ENCODE measurements at places on chromosomes 6 and 20. TPM values are rescaled to one million over a fixed set of nuclear protein-coding genes. Genes with fewer than 3 reads are reported as not detected.

DNA sequence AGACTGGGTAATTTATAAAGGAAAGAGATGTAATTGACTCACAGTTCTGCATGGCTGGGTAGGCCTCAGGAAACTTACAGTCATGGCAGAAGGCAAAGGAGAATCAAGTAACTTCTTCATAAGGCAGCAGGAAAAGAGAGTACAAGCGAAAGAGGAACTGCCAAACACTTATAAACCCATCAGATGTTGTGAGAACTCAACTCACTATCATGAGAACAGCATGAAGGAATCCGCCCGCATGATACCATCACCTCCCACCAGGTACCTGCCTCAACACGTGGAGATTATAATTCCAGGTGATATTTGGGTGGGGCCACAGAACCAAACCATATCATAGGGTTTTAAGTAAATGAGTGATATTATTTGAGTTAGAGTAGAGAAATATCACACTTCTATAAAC, 189.3 kb downstream of the TSHZ2 start:
- no peaks in the 10 kb centered on the region for H3K4me1 ChIP-seq
- DNase-seq = no peak
- no peak overlapping the region for H3K27ac ChIP-seq
- H3K36me3 ChIP-seq = no peaks in the 10 kb centered on the region
- H3K4me3 ChIP-seq = no peak overlapping the region

DNA sequence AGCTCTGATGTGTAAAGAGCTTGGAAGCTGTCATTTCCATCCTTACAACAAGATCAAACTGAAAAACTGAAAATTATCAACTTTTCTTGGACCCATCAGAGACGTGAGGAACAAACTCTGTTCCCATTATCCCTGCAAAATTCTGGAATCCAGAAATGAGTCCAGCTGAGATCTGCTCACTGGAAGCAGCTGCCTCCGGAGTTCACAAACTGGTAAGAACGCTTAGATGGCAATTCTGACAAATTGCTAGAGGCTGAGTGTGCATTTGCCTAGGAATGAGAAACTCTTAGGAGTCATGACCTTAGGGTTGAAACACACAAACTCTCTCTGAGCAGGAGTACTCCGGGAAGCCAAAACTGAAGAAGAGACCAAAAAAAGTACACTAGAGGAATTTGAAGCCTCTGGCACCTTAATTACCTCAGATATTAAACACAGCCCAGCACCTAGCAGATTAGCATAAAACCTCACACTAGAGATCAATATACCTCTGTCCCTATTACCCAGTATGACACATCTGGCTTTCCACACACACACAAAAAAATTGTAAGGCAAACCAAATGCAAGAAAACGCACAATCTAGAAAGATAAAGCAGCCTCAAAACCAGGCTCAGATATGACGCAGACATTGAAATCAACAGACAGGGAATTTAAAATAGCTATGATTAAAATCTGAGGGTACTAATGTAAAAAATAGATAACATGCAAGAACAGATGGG, 233.5 kb upstream of the SGK1 start:
- no peak for DNase-seq
- no peak overlapping the region for H3K4me3 ChIP-seq

GRCh38 chr6:167579806-167580618, 246.7 kb upstream of the AFDN start:
- no peaks in the 10 kb centered on the region for H3K36me3 ChIP-seq
- H3K27me3 ChIP-seq = no peaks in the 10 kb centered on the region
- no peak for DNase-seq

- H3K4me3 ChIP-seq = no peak overlapping the region
- H3K36me3 ChIP-seq = no peaks in the 10 kb centered on the region
- no peak for DNase-seq
- no peak overlapping the region for H3K27ac ChIP-seq
- peaks cover 10% of the 10 kb centered on the region for H3K27me3 ChIP-seq
- H3K4me1 ChIP-seq = peaks cover 4% of the 10 kb centered on the region
Measured at GRCh38 chr6:137316626-137317025, 97.4 kb upstream of the IFNGR1 start.

DNA sequence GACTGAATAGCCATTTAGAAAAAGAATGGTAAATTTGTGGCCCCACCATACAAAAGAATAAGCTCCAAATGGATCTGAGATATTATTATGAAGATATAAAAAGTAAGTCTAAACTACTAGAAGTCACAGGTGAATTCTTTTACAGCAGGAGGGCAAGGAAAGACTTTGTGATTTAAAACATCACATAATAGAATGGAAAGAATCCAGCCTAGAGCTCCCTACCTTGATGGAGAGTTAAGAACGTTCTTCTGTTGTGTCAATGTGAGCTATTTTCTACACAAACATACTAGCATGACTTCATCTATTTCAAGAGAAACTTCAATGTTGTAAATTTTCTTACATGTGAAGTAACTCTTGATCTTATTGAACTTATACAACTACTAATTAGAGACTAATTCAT, 100.0 kb upstream of the NRSN1 start:
- no peaks in the 10 kb centered on the region for H3K4me1 ChIP-seq
- no peak overlapping the region for H3K4me3 ChIP-seq
- H3K27me3 ChIP-seq = no peaks in the 10 kb centered on the region
- no peak for DNase-seq
- no peak overlapping the region for H3K27ac ChIP-seq

- no peak for DNase-seq
- no peak overlapping the region for H3K27ac ChIP-seq
- H3K4me3 ChIP-seq = no peak overlapping the region
- H3K4me1 ChIP-seq = no peaks in the 10 kb centered on the region
- no peaks in the 10 kb centered on the region for H3K36me3 ChIP-seq
Measured at GRCh38 chr6:9484686-9485085, 930.2 kb downstream of the TFAP2A start.

- no peak overlapping the region for H3K4me3 ChIP-seq
- H3K4me1 ChIP-seq = no peaks in the 10 kb centered on the region
- H3K27ac ChIP-seq = no peak overlapping the region
- H3K36me3 ChIP-seq = no peaks in the 10 kb centered on the region
- no peaks in the 10 kb centered on the region for H3K27me3 ChIP-seq
- DNase-seq = no peak
Measured at GRCh38 chr6:35782424-35782823, 1.6 kb downstream of the CLPSL1 start.

GRCh38 chr6:15287670-15288375, 42.0 kb downstream of the JARID2 start:
- H3K4me1 ChIP-seq = peaks cover 10% of the 10 kb centered on the region
- H3K4me3 ChIP-seq = no peak overlapping the region
- H3K36me3 ChIP-seq = no peaks in the 10 kb centered on the region
- DNase-seq = no peak
- no peaks in the 10 kb centered on the region for H3K27me3 ChIP-seq

GRCh38 chr6:144895313-144896278, 610.5 kb downstream of the UTRN start:
- no peak overlapping the region for H3K4me3 ChIP-seq
- no peaks in the 10 kb centered on the region for H3K4me1 ChIP-seq
- DNase-seq = no peak
- no peaks in the 10 kb centered on the region for H3K36me3 ChIP-seq

DNA sequence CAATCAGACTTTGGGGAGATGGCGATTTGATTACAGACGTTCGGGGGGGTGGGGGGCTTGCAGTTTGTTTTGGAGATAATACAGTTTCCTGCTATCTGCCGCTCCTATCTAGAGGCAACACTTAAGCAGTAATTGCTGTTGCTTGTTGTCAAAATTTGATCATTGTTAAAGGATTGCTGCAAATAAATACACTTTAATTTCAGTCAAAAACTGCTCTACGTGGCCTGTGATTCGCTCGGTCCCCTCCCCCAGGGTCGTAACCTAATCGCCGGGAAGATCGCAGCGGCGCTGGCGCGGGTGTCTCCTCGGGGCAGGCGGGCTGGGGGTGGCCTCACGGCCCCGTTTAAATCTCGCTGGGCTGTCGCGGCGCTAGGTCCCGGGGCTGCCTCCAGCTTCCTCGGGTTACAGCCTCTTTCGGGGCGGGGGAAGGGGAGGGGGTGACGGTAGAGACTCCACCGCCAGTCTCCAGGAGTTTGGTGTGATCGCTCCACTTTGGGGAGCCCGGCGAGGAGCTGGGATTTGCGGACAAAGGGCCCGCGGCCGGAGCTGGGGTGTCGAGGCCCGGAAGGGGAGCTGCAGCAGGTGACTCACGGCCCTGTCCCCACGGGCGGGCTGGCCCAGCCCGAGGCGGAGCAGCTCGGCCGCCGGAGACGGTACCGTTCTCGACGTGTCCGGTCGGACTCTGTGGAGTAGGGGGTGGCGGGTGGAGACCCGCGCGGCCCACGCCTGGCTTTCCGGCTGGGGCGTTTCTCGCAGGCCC, 4.2 kb downstream of the FOXC1 start:
- H3K4me1 ChIP-seq = peaks cover 40% of the 10 kb centered on the region
- DNase-seq = no peak
- H3K36me3 ChIP-seq = no peaks in the 10 kb centered on the region

DNA sequence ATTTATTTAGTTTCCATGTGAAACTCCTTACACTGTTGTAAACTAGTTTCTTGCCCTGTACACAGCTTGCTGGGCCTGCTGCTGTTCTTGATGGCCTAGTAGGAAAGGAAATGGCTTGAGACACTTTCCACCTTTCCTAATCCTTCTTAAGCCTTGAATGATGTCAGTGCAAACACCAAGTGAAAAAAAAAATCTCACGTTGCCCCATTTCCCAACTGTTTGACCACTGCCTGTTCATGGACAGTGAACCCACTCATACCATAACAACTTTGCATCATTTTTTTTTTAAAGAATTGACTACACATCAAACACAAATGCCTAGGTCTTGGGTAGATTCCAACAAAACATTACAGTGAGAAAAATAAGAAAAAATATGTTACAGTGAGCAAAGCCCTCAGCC, 653.6 kb upstream of the FLRT3 start:
- H3K27me3 ChIP-seq = no peaks in the 10 kb centered on the region
- H3K4me1 ChIP-seq = no peaks in the 10 kb centered on the region

Gene MRPL14
- total RNA-seq = 11.8 TPM

Gene MLIP
- not detected for total RNA-seq

Gene KIFC1
- total RNA-seq = 8.7 TPM
